ENCODE measurements at places on chromosomes 13 and 19. TPM values are rescaled to one million over a fixed set of nuclear protein-coding genes. Genes with fewer than 3 reads are reported as not detected.

Gene LGI4
- total RNA-seq, result 0.17 TPM

Gene SLITRK1
- not detected for total RNA-seq

Gene GAPDHS
- total RNA-seq, result not detected

Gene PHF11
- 18.5 TPM for total RNA-seq

Gene SKA3
- 6.1 TPM for total RNA-seq

Gene CDC34
- 65.0 TPM for total RNA-seq

Gene KIR3DL2
- total RNA-seq, result not detected

Gene SYCN
- not detected for total RNA-seq

Gene MISP
- total RNA-seq, result not detected

Gene ZNF793
- 5.9 TPM for total RNA-seq

Gene CDX2
- not detected for total RNA-seq

Gene PODNL1
- total RNA-seq, result 2.1 TPM

Gene C19orf33
- not detected for total RNA-seq

Gene ZNF101
- total RNA-seq, result 4.9 TPM

Gene MBD3L2
- total RNA-seq, result not detected

Gene OVOL3
- total RNA-seq, result not detected

Gene TNNT1
- total RNA-seq, result 7.4 TPM

Gene TINCR
- total RNA-seq, result 0.17 TPM

Gene ARHGEF1
- total RNA-seq, result 21.6 TPM

Gene GPC6
- total RNA-seq, result 33.7 TPM

Gene GPATCH1
- 8.0 TPM for total RNA-seq

Gene DHDH
- 0.17 TPM for total RNA-seq

Gene ZNF175
- 4.1 TPM for total RNA-seq

Gene FAM124A
- 4.8 TPM for total RNA-seq

Gene PALM3
- 1.3 TPM for total RNA-seq

Gene ERICH4
- not detected for total RNA-seq

Gene LAIR1
- total RNA-seq, result not detected

Gene FCHO1
- total RNA-seq, result under 0.01 TPM

Gene C1QTNF9
- total RNA-seq, result under 0.01 TPM

Gene NEK5
- total RNA-seq, result under 0.01 TPM

Gene ZNF534
- 0.17 TPM for total RNA-seq

Gene ZNF738
- total RNA-seq, result 2.1 TPM

Gene CYP4F2
- not detected for total RNA-seq

Gene GALP
- not detected for total RNA-seq

Gene CPB2
- not detected for total RNA-seq

Gene CILP2
- total RNA-seq, result 0.66 TPM

Gene CEACAM16
- not detected for total RNA-seq

Gene TYROBP
- total RNA-seq, result 0.26 TPM

Gene CYP2F1
- total RNA-seq, result not detected

Gene CEBPA
- 0.51 TPM for total RNA-seq

Gene AMER2
- not detected for total RNA-seq

Gene PSG7
- not detected for total RNA-seq

Gene FCAR
- not detected for total RNA-seq

Gene MCEMP1
- total RNA-seq, result not detected

Gene VSTM2B
- not detected for total RNA-seq

Gene RETN
- total RNA-seq, result not detected

Gene CTXN1
- 0.66 TPM for total RNA-seq

Gene NPHS1
- total RNA-seq, result not detected

Gene BCAM
- 20.3 TPM for total RNA-seq

Gene TMPRSS9
- total RNA-seq, result under 0.01 TPM

Gene APOE
- total RNA-seq, result 339 TPM

Gene ZNF432
- 10.2 TPM for total RNA-seq

Gene PPM1N
- 2.8 TPM for total RNA-seq

Gene ELANE
- total RNA-seq, result 0.51 TPM

Gene IL17D
- total RNA-seq, result 3.1 TPM

Gene TNFSF9
- total RNA-seq, result 0.26 TPM

Gene KIR3DL1
- not detected for total RNA-seq
